ENCODE measurements at places on chromosomes 2 and 18.

DNA sequence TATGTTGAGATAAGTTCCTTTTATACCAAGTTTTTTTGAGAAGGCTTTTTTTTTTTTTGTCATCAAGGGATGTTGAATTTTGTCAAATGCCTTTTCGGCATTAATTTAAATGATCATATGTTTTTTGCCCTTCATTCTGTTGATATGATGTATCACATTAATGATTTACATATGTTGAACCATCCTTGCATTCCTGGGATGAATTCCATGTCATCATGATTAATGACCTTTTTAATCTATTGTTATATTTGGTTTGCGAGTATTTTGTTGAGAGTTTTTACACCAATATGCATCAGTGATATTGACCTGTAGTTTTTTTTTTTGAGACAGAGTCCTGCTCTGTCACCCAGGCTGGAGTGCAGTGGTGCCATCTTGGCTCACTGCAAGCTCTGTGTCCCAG lies 585.7 kb upstream of the FANCL start:
- DNase-seq, result no peak

- peak; percentile 31 for DNase-seq
Measured at GRCh38 chr2:213227458-213227857, 56.8 kb upstream of the SPAG16 start.

GRCh38 chr2:15649561-15650255 lies 58.0 kb downstream of the DDX1 start:
- DNase-seq, result no peak

DNA sequence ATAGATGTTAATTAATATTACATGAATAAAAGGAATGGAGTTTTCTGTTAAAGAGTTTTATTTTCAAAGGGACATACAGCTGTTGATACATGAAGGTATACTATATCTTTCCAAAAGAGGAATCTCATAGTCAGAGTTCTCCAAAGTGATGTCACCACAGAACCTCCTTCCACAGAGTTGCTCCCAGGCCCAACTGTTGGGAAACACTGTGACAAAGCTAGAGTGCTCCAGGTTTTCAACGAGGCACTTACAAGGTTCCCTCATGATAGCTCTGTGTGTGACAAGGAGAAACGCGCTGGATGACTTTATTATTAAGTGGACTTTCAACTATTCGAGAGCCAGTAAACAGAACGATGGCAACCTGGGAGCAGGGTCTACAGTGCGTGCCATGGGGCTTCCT lies 33.5 kb downstream of the PTPN18 start:
- no peak for DNase-seq

DNA sequence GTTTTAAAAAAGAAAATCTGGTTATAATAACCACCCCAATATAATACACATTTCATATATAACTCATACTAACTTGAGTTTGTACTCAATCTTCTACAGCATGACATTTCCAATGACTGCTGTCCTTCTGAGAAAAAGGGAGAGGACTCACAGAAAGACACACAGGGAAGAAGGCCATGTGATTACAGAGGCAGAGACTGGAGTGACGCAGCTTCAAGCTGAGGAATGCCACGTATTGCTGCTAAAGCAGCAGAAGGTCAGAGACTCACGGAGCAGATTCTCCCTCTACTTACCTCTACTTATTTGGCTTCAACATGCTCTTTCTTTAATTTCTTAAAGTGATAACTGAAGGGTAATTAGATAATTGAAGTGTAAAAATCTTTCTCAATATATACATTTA lies 753.5 kb upstream of the PKDCC start:
- DNase-seq, result no peak

Data from M059J (cell line).